ENCODE measurements at places on chromosomes 6 and 20.
A peak's percentile ranks its signal among the peaks of the same experiment; 100 is the strongest.

DNA sequence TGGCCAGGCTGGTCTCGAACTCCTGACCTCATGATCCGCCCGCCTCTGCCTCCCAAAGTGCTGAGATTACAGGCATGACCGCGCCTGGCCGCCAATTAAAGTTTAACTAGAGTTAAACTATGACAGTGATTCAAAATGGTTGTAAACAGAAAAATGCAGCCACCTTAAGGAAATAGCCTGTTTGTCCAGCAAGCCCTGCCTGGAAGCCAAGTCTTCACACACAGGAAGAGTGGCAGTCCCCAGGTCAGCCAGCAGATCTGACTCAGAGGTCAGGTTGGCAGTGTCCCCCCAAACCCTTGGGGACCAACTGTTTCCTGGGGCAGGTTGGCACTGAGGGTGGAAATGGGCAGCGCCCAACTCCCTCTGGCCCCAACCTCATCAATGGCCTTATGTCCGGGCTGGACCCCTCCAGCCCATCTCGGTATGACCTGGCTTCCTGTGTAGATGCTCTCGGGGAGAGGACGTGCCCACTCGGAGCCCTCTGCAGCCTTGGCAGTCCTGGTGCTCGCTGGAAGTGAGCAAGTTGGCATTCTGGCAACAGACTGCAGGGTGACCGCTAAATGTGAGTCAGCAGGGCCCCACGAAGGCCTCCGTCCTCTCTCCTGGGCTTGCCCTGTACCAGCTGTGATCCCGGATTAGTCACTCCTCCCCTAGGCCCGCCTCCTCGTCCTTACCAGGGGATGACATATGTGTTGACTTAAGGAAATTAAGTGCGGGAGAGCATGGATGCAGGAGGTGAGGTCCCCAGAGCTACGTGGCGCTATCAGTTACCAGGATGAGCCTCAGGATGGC is 9.7 kb upstream of the HSP90AB1 start:
- peak; percentile 89 for DNase-seq

DNA sequence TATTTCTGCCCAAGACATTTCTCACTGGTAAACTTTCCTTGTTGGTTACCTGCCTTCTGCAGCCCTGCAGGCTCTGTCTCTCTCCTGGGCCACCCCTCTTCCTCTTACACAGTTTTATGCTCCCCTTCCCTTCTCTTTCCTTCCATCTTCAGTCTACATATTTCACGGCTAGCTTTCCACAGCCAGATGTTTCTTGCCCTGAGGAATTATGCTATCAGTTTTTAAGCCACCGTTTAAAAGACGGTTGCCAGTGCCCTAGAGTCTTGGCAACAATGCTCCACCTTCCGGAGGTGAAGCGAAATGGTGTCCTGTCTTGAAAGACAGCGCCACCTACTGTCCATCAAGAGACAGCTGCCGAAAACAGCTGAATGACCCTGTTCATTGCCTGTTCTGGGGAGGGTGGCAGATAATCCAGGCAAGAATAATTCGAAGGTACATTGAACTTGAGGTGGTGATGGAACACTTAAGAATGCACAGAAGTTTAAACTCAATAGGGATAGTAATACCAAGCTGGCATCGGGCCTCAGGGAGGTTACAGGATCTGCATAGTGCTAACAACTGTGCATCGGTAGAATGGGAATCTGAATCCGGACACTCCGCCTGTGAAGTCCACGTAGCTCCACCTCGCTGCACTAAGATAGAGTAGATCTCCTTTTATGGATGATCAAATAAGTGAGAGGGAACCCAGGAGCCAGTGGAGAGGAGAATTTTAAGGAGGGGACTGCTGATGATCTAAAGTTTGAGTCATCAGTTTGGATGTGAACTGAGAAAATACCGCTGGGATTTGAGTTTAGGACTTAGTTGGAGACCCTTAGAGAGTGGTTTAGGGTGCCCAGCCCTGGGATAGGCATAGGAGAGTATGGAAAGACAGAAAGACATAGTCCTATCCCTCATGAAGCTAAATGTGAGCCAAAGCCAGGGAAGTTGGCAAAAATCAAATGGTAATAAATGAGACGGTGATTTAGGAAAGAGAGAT is 4.8 kb upstream of the TRIM40 start:
- peak; percentile 75 for DNase-seq

DNA sequence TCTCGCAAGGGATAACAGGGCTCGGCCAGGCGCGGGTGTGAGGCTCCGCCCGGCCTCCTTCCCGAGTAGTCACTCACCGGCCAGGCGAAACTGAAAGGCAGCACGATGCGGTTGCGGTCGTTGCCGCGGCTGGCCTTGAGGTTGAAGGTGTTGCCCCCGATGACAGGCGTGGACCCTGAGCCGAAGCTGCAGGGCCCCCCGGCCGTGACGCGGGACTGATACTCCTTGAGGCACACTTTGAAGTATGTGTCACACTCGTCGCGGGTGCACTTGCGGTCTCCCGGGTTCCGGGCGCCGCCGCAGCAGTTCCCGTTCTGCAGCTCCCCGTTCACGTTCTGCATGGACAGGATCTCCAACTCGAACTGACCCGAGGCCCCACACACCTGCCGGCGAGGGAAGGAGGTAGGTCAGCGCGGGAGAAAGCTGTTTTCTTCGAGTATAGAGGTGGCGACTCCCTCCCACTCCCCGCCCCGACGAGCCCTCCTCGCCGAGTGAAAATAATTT is 1.1 kb downstream of the JAG1 start:
- no peak for DNase-seq

DNA sequence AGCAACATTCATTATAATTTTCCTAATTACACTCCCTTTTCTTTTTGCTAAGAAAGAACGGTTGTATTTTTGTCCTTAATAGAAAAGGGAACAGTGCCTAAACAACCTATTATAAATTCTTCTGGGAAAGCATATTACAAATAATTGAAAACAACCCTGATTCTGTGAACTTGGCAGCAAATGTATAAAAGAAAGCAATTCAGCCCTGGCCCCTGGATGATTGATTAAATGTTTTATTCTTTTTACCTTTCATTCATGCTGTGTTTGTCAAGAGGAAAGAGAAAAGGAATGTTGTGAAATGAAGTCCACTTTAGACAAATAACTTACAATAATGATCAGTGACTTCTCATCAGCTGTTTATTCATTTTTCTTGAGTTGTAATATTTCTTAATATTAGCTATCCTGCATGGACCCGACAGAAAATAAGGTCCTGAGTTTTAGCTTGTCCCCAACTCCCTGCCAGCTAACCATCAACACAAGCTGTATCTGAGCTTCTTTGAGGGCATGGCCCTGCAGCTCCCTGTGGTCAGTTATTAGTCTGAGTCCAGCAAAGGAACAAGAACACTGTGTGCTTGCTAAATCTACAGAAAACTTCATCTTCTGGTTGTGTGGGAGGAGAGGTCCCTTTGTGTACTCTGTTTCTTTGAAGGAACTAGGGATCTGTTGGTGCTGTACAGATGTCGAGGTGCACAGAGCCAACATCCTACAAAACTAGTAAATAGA is 248.2 kb downstream of the LAMA2 start:
- no peak for DNase-seq

GRCh38 chr6:16751251-16751946 is 9.9 kb downstream of the ATXN1 start:
- DNase-seq: no peak

DNA sequence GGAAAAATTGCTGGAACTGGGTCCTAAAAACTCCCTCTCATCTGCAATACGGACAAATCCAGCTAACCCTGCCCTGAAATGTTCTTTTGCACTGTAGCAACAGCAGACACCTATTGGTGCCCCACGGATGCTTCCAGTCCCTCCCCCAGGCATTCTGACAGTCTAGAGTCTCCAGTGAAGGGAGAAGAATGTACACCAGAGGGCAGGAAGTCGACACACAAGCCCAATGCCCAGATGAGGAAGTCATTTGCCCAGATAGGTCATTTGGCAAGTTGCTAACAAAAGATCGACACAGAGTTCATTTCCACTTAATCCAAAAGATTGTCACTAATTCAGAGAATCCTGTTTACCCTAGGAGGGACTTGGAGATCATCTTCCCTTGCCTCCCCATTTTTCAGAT is 293.0 kb upstream of the PRDM1 start:
- no peak for DNase-seq

GRCh38 chr6:98576791-98577190 is 257.6 kb upstream of the POU3F2 start:
- no peak for DNase-seq

GRCh38 chr6:25054469-25054868 is 118.7 kb upstream of the RIPOR2 start:
- DNase-seq: no peak

DNA sequence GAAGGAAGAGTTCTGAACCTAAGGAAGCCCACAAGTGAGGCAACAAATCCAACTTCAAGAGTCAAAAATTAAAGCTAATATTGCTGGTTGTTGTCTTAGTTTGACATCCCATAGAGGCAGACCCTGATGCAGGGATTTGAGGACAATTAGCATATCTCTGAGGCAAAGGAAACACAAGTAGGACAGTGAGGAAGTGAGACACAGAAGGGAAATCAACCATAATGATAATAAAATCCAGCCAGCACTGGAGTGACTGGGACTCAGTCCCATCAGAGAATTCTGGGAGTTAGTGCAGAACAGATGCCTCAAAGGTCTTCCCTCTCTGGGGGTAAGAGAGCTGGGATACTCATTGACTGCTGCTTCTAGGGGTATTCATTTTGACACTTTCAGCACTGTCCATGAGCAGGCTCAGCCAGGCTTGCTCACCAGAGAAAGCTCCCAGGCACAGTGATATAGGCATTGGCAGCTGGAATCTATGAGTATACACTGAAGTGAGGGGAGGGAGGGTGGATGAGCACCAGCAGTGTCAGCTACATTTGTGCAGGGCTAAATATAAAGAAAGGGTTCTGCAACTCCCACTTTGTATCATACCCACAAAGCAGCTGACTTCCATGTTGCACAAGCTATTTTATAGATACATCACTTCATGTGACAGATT is 43.4 kb upstream of the SPTLC3 start:
- DNase-seq: no peak

DNA sequence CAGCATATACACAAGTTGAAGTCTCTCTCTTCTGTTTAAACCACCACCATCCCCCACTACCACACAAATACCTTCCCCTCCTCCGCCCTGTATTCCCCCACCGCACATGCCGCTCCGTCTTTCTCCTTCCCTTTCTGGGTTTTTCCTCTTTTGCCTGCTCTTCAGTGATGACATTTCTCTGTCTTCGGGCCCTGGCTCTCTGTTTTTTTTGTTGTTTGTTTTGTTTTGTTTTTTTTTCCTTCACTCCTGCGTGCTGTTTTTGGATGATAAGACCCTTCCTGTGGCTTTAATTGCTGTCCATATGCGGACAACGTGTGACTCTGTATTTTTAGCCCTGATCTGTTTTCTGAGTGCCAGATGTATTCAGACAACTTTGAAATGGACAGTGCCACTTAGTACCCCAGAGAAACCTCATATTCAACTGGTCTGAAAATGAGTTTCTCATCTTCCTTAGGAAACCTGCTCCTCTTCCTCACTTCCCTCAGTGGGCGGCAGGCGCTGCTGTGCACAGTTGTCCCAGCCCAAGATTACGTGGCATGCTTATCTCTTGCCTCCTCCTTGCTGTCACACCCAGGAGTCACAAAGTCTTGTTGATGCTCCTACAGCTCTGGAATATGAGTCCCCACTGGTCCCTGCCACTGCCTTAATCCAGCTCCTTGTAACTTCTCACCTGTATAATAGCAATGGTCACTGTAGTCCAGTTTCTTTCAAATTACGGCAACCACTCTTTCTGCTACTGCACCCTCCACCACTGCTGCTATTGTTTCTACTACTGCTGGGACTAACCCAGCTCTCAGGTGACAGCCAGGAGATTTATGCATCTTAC is 8.2 kb downstream of the PPP1R14C start:
- no peak for DNase-seq

DNA sequence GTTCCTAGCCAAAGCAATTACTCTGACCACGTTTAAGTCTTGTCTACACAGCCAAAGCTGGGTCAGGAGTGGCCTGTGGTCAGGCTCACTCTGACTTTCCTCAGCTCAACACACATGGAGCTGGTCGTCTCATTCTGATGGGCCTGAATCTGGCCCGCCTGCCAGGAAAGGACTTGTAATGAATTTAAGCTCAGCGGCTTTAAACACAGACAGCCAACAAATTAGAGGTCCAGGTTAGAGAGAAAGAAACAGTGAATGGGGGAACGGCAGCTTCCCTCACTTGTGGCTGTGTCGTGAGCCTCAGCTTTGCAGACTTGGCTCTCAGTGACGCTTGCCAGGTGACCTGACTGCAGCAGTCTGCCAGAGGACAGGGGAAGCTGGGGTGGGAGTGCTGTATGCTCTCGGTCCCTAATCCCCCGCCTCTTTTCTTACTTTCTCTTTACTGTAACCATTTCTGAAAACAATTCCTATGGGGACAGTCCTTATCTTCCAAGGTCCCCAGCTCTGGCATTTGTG is 121.9 kb upstream of the AGPAT4 start:
- no peak for DNase-seq

DNA sequence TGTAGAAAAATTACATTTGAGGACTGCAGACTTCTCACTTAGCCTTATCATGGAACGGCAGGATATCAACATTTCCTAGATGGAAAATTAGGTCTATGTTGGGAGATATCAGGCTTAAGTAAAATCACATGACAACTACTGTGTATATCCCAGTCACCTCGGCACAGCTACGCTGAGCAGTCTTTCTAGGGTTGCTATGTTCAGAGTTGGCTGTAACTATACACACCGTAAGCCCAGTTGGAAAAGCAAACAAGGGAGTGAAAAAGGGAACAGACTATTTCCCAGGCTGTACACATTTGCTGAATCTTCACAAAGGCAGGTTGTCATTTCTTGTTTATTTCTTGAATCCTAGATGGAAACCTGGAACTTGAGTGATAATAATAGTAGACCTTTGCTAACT is 80.7 kb upstream of the PTPRK start:
- no peak for DNase-seq

DNA sequence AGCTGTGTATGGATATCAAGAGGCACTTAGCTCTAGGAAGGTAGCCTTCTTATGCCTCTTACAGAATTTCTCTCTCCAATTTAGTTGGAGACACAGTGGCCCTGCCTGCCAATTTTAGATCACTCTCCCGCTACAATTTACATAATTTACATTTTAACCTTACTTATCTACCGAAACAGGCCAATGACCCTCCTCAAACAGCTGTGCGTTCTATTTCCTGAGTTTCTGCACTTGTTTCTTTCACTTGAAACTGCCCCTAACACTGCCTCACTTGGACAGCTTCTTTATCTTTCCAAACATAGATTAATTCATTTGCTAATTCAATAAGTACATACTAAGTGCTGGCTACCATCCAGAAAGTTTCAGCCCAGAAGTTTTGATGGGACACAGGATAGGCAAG is 52.9 kb upstream of the HDDC2 start:
- no peak for DNase-seq

DNA sequence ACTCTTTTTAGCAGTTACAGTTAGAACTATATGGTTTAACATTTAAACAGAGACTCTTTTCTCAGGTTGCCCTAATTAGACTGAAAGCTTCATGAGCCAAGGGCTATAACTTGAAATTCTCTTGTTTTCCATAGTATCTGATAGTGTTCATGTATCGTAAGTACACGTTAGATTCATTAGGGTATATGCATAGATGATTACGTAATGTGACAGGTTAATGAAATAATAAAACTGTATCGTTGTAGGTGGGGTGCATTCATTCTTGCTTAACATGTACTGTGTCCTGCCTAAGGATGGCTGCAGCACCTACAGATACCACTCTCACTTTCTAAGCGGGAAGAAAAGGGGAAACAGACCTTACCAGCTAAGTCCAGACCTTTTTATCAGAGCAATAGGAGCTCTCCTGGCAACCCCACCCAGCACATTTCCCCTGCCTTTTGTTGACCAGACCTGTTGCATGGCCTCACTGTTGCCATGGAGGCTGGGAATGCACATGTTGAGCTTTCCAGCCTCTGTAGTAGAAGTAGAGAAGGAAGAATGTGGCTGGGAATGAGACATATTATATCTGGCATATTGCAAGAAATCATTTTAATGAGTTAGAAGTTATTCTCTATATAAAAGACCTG is 83.0 kb downstream of the MAP3K4 start:
- no peak for DNase-seq
